ENCODE measurements at places on chromosomes 16 and 17. TPM values are rescaled to one million over a fixed set of nuclear protein-coding genes. Genes with fewer than 3 reads are reported as not detected.

ABCA3 gene
- polyA plus RNA-seq, result 24.5 TPM

WDR59 gene
- polyA plus RNA-seq, result 47.6 TPM

TLK2 gene
- 64.5 TPM for polyA plus RNA-seq

FLYWCH2 gene
- polyA plus RNA-seq, result 42.3 TPM

OR4D1 gene
- 0.18 TPM for polyA plus RNA-seq

AURKB gene
- polyA plus RNA-seq, result 3.2 TPM

STAT5B gene
- polyA plus RNA-seq, result 66.0 TPM

SNAI3 gene
- polyA plus RNA-seq, result 1.3 TPM

Data from testis (tissue), 5 donors.